RWPE2 (cell line): ENCODE measurements at places on chromosomes 5 and 9.

DNA sequence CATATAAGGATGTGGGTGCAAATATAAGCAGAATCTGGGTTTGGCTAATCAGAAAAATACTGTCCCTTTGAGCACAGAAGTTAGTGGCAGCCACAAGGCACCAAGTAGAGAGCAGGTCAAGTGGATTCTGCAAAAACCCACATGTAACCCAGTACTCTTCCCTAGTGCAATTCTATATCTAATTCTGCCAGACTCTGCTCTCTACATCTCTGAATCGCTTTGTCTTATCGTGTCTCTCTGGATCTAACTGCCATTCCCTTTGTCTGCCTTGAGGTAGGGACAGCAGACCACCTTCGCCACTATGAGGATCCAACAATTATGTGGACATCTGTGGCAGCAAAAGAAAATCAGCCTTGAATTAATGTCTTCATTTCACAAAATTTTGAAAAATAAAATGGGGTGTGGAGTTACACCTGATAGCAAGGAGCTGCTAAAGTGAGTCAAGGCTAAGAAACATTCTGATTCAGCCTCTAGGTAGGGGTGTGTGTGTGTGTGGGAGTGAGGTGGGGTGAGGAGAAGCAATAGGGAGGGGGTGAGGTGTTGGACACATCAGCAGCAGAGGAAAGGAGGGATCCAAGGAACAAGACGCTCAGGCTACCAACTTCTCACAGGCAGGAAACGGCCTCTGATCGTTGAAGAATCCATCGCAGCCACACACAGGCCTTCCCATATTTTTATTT, 33.7 kb upstream of the ZNF366 start:
- DNase-seq, result no peak

DNA sequence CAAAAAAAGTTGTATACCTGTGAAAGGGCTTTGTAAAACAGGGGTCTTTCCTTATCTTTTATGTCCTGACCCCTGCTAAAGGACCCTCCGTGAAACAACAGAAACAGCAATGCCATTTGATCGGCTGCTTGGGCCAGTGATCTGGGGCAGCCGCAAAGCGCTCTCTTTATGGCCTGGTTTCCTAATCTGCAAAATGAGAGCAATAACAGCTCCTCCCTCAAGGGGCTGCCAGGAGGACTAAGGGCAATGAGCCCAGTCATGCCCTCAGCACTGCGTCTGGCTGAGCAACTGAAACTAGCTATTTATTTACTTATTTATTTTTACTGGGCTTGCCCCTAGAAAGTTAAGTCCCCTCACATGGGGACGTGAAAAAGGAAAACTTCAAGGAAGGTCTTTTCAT, 18.3 kb downstream of the CMBL start:
- DNase-seq, result peak; percentile 19

DNA sequence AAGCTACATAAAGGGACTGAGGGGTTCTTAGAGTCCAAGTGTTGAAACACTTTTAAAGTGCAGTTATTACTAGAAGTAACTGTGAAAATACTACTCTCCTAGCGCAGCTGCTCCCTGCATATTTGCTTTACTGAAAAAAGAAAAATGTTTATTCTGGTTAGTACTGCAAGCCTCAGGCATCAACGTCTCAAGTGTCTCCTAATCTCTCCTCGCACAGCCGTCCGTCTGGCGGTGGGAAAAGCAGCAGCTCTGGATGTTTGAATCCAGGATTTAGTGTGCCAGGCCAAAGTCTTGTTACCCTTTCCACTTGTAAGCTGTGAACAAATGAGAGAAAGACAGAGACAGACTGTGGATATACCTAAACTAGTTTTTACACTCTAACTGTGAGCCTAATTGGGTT, 31.1 kb downstream of the RORB start:
- DNase-seq, result no peak

DNA sequence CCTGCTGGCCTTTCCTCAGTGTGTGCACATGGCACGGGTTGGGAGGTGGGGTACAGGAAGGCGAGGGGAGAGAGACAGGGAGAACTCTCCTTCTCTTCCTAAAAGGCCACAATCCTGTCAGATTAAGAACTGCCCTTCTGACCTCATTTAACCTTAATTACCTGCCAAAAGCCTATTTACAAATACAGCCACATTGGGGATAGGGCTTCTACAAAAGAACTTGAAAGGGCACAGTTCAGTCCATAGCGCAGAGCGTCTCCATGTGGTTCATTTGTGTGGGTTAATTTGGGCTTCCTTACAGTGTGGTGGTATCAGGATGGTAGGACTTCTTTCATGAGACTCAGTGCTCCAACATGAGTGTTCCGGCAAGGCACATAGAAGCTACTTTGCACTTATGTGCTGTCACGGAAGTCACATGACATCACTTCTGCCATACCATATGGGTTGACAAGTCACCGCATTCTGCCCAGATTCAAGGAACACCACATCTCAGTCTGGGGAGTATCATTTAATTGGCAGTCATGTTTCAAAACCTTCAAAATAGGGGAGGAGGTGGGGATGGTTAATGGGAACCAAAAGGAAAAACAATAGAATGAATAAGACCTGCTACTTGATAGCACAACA, 46.8 kb downstream of the NLN start:
- no peak for DNase-seq

DNA sequence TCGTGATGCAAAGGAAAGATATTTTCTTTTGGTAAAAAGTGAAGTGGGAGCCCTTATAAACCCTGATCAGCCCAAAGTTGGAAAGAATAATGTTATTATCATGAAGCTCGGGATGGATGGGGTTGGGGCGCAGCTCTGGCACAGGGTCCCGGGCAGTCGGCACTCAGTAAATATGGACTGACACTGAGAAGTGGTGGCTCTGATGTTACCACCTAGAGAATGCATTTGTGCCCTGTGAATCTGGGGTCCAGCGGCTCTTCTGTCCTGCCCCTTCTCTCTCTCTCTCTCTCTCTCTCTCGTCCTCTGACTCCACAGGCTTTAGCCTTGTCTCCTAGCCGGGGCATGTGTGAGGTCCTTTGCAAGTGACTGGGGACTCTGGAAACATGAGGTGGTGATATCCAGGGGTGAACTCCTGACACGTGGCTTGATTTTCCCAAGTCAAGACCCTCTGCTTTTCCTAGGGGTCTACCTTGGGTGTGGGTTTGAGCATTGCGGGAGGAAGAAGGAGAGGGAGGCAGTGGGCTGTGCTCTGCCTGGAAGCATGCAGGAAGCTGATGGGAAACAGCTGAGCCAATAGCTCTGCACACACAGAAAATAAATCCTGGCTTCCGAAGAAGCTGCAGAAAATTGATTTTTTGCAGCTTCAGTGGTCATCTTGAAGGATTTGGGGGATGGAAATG, 162.7 kb downstream of the MACROH2A1 start:
- DNase-seq, result peak; percentile 29

GRCh38 chr9:130474106-130474505, 29.3 kb downstream of the ASS1 start:
- no peak for DNase-seq

- no peak for DNase-seq
Measured at GRCh38 chr5:58357121-58357520, 102.8 kb downstream of the PLK2 start.

DNA sequence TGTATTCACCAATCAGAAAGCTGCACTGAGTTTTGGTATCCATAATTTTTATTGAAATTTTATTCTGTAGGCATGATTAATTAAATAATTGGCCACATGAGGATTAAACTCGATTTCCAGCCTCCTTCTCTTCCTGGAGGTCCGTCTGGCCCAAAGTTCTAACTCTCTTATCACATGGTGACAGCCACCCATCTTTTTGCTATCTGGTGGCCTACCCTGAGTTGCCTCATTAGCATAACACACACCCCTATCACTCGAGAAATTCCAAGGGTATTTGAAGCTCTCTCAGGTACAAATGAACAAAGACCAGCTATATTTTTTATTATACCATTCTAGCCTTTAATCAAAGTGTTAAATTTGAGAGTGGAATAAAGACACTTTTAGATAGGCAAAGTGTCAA, 57.7 kb downstream of the APC start:
- DNase-seq, result no peak

DNA sequence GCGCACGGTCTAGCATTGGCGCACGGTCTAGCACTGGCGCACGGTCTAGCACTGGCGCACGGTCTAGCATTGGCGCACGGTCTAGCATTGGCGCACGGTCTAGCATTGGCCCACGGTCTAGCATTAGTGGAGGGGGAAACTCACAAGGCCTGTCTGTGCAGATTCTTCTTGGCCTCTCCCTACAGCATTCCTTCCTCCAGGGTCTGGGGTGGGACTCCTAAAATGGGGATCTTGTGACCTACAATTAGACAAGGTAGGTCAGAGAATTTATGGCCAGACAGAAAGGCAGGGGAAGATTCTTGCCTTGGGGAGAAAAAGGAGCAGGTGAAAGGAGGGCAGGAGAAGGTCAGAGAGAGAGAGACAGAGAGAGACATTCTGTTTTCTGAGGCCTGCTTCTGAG, 5.4 kb upstream of the GBGT1 start:
- no peak for DNase-seq
